ENCODE measurements at places on chromosomes 1 and 21. TPM values are rescaled to one million over a fixed set of nuclear protein-coding genes. Genes with fewer than 3 reads are reported as not detected.

- H3K36me3 ChIP-seq = no peaks in the 10 kb centered on the region
- H3K27ac ChIP-seq = no peak overlapping the region
- H3K4me3 ChIP-seq = no peak overlapping the region
Measured at GRCh38 chr21:45799765-45800338, 156.3 kb downstream of the PCBP3 start.

DNA sequence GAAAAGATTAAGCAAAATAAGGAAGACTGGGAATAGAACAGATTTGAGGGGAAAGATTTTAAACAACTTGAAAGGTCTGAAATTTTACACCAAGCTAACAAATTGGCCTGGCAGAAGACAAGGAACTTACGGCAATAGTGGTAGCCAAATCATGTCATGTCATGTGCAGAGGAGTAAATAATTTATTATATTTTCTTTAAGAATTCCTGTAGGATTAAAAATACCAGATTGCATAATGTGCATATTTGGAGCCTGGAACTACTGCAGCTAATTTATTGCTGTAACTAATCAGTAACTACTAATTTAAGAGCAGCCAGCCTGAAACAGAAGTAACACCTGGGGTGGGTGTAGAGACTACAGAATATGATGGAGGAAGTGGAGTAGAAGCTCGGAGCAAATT, 334.3 kb downstream of the TGFB2 start:
- H3K4me1 ChIP-seq = no peaks in the 10 kb centered on the region
- H3K27me3 ChIP-seq = no peaks in the 10 kb centered on the region
- no peak for DNase-seq
- no peaks in the 10 kb centered on the region for H3K36me3 ChIP-seq
- H3K4me3 ChIP-seq = no peak overlapping the region
- no peak overlapping the region for H3K27ac ChIP-seq

GRCh38 chr1:226233293-226233692, 9.8 kb downstream of the MIXL1 start:
- DNase-seq = no peak
- H3K27ac ChIP-seq = no peak overlapping the region
- H3K4me1 ChIP-seq = no peaks in the 10 kb centered on the region
- H3K4me3 ChIP-seq = no peak overlapping the region

DNA sequence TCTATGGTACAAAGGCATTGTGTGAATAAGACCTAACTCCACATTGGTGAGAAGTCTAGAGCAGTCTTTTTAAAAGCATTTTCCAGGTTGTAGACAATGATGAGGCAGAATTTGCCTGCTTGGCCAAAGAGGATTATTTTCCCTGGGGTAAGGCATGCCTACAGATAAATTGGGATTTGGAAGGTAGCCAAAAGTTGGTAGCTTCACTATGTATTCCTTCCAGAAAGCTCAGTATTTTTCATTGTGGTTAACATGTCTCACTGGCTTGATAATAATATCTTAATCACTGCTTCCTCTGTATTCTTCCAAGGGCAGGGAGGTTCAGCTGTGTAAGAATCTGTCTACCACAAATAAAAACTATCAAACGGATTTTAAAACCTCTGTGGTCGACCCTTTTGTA, 590.8 kb upstream of the PRMT6 start:
- no peak overlapping the region for H3K27ac ChIP-seq
- no peak overlapping the region for H3K4me3 ChIP-seq
- H3K36me3 ChIP-seq = no peaks in the 10 kb centered on the region
- H3K27me3 ChIP-seq = no peaks in the 10 kb centered on the region
- no peaks in the 10 kb centered on the region for H3K4me1 ChIP-seq
- no peak for DNase-seq

DNA sequence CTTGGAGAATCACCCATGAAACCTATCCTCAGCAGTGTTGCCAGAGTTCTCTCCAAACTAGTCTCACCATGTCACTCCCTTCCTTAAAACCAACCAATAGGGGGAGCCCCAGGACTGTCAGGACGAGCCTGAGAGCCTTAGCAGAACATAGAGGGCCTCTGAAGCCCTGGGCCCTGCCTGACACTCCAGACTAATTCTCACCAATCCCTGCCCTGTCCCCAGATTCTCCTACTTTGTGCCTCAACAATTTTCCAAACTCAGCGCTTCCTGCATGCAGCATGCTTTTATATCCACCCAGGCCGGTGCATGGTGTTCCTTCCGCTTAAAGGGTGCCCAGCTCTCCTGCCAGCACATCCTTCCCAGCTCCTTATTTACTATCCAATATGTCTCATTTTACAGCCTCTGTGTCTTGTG, 42.7 kb downstream of the HSD3B1 start:
- DNase-seq = peak; percentile 12
- no peaks in the 10 kb centered on the region for H3K36me3 ChIP-seq
- H3K27ac ChIP-seq = no peak overlapping the region
- H3K4me3 ChIP-seq = no peak overlapping the region
- no peaks in the 10 kb centered on the region for H3K4me1 ChIP-seq

DNA sequence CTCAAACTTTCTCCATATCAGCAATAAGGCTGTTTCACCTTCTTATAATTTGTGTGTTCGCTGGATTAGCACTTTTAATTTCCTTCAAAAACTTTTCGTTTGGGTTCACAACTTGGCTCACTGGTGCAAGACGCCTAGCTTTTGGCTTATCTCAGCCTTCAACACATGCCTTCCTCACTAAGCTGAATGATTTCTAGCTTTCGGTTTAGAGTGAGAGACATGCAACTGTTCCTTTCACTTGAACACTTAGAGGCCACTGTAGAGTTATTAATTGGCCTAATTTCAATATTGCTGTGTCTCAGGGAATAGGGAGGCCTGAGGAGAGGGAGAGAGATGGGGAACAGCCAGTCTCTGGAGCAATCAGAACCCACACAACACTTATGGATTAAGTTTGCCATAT, 41.2 kb upstream of the IFNLR1 start:
- H3K36me3 ChIP-seq = no peaks in the 10 kb centered on the region
- no peak overlapping the region for H3K27ac ChIP-seq
- H3K27me3 ChIP-seq = peaks cover 4% of the 10 kb centered on the region
- H3K4me3 ChIP-seq = no peak overlapping the region
- DNase-seq = no peak

Gene CD53
- total RNA-seq = 193 TPM

Gene PINK1
- total RNA-seq = 2.1 TPM

- H3K4me1 ChIP-seq = peaks cover 23% of the 10 kb centered on the region
- DNase-seq = no peak
- H3K4me3 ChIP-seq = no peak overlapping the region
- H3K27me3 ChIP-seq = no peaks in the 10 kb centered on the region
- no peak overlapping the region for H3K27ac ChIP-seq
- no peaks in the 10 kb centered on the region for H3K36me3 ChIP-seq
Measured at GRCh38 chr1:224785622-224786021, 143.9 kb upstream of the DNAH14 start.

Gene GJB3
- not detected for total RNA-seq

Gene KCNQ4
- total RNA-seq = 0.64 TPM

- no peak for DNase-seq
- H3K36me3 ChIP-seq = no peaks in the 10 kb centered on the region
- H3K27ac ChIP-seq = no peak overlapping the region
- H3K4me3 ChIP-seq = no peak overlapping the region
- no peaks in the 10 kb centered on the region for H3K27me3 ChIP-seq
Measured at GRCh38 chr21:21664871-21665270, 666.7 kb downstream of the NCAM2 start.

- no peak for DNase-seq
- no peaks in the 10 kb centered on the region for H3K4me1 ChIP-seq
- H3K27ac ChIP-seq = no peak overlapping the region
- H3K4me3 ChIP-seq = no peak overlapping the region
Measured at GRCh38 chr1:94725566-94725965, 94.6 kb upstream of the SLC44A3 start.

DNA sequence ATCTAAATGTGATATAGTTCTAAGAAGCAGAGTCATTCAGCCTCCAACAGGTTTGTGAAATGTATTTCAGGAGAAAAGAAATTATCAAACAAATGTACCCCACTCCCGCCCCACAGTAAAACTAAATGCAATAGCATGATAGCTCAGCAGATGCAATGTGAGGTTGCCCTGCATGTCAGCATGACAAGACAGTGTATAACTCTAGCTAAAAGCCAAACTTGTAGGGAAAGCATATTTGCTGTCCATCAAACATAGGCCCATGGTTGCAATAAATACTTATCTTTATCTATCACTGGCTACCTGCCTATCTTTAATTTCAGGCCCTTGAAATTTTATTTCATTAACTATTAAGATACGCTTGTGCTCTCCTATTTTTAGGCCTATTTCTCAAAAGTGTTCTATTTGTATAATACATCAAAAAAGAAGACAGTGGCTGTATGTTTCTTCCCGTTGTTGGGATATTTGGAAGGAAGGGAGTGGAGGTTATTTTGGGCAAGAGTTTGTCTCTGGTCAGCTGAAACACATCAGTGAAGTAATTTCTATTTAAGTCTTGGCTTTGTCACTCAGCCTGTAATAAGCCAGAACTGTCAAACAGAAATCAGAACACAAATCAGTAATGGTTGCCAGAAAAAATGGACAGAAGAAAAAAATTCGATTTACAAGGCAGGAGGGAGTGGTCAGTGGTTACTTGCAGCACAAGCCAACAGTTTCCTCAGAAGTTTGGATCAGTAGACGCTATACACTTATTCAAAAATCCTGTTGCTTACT, 307.4 kb upstream of the ADGRL2 start:
- H3K4me3 ChIP-seq = no peak overlapping the region
- H3K27me3 ChIP-seq = no peaks in the 10 kb centered on the region
- no peak for DNase-seq
- no peaks in the 10 kb centered on the region for H3K4me1 ChIP-seq
- H3K27ac ChIP-seq = no peak overlapping the region
- H3K36me3 ChIP-seq = no peaks in the 10 kb centered on the region

DNA sequence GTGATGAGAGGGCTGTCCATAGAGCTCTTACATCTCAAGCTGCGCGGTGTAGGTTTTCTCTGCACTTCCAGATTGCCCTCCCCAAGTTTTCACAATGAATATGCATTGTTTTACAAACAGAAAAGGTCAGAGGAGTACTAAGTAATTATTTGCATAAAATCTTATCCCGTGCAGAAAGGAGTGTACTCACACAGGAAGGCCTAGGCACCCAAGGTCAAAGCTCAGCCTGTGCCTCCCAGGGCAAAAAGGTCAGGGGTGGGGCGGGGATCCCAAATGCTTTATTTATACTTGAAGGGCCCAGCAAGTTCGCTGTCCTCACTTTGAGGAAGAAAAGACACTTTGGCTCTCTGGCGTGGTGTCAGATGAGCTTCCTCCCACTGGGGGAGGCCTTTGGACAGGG, 10.3 kb upstream of the KCNE1 start:
- H3K27me3 ChIP-seq = no peaks in the 10 kb centered on the region
- DNase-seq = no peak
- no peak overlapping the region for H3K4me3 ChIP-seq
- peaks cover 12% of the 10 kb centered on the region for H3K36me3 ChIP-seq

- no peaks in the 10 kb centered on the region for H3K4me1 ChIP-seq
- no peak for DNase-seq
- H3K27me3 ChIP-seq = peaks cover 11% of the 10 kb centered on the region
- no peak overlapping the region for H3K4me3 ChIP-seq
- no peak overlapping the region for H3K27ac ChIP-seq
Measured at GRCh38 chr1:210272666-210273065, 40.1 kb downstream of the SERTAD4 start.

GRCh38 chr1:168719306-168720111, 9.5 kb downstream of the DPT start:
- peaks cover 10% of the 10 kb centered on the region for H3K4me1 ChIP-seq
- no peak overlapping the region for H3K27ac ChIP-seq
- H3K4me3 ChIP-seq = no peak overlapping the region
- DNase-seq = no peak
- no peaks in the 10 kb centered on the region for H3K36me3 ChIP-seq
- H3K27me3 ChIP-seq = peaks cover 3% of the 10 kb centered on the region

Gene CNIH3
- 1.3 TPM for total RNA-seq

GRCh38 chr1:205071801-205072200, 12.5 kb downstream of the TMEM81 start:
- no peak for DNase-seq
- no peaks in the 10 kb centered on the region for H3K36me3 ChIP-seq
- no peaks in the 10 kb centered on the region for H3K27me3 ChIP-seq
- no peak overlapping the region for H3K27ac ChIP-seq

DNA sequence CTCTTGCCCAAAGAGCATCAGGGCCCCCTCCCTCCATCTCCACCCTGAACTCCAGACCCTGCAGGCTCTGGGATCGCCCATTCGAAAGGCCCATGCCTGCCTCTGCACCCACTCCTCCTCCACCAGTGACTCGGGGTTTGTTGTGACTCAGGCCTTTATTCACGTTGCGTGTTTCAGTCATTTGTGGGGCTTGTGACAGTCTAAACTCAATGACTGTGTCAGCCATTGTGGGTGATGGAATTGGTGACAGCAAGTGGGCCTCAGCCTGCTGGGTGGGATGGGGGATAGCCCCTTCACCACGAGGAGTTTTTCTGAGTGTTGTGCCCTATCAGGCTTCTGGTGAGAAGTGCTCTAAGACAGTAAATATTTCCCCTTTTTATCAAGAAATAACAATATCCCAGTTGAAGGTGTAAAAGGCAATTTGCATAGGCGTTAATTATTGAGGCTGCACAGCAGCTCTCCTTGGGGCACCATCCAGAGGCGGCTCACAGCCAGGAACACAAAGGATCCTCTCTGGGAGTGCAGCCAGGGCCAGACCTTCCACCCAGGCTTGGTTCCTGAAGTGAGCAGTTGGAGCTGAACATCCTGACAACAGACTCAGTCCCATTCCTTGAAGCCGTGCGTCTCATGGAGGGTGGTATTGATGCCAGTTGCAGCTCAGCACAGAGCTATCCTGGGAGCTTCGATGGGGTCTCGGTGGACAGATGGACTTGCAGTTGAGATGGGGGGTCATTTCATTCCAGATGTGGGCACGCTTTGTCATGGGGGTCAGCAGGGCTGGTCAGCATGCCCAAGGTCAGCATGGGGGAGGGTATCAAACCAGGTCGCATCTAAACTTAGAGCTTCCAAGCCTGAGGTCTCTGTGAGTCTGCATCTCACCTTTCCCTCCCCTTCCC, 135.6 kb upstream of the CACNA1E start:
- H3K27me3 ChIP-seq = no peaks in the 10 kb centered on the region
- DNase-seq = no peak
- no peak overlapping the region for H3K4me3 ChIP-seq
- no peaks in the 10 kb centered on the region for H3K36me3 ChIP-seq

Gene TLCD4
- total RNA-seq = 0.45 TPM

- no peak overlapping the region for H3K4me3 ChIP-seq
- peaks cover 2% of the 10 kb centered on the region for H3K4me1 ChIP-seq
- no peak for DNase-seq
- H3K27ac ChIP-seq = no peak overlapping the region
- H3K27me3 ChIP-seq = peaks cover 22% of the 10 kb centered on the region
Measured at GRCh38 chr1:157966031-157966537, 27.4 kb upstream of the KIRREL1 start.

GRCh38 chr1:203506858-203507626, 13.1 kb downstream of the OPTC start:
- H3K4me3 ChIP-seq = no peak overlapping the region
- no peak for DNase-seq
- no peaks in the 10 kb centered on the region for H3K27me3 ChIP-seq
- H3K27ac ChIP-seq = no peak overlapping the region
- H3K36me3 ChIP-seq = no peaks in the 10 kb centered on the region

GRCh38 chr1:116921937-116922336, 12.2 kb downstream of the PTGFRN start:
- no peaks in the 10 kb centered on the region for H3K36me3 ChIP-seq
- no peak for DNase-seq
- H3K4me3 ChIP-seq = no peak overlapping the region
- H3K27ac ChIP-seq = no peak overlapping the region
- H3K27me3 ChIP-seq = no peaks in the 10 kb centered on the region

Gene RBM11
- total RNA-seq = 3.8 TPM

Gene PEX11B
- 33.8 TPM for total RNA-seq

Data from activated naive CD8-positive, alpha-beta T cell treated with anti-CD3 and anti-CD28 coated beads for 36 hours (primary cell).